Psoas muscle (tissue), 8 donors: ENCODE measurements at places on chromosomes 4 and X. TPM values are rescaled to one million over a fixed set of nuclear protein-coding genes. Genes with fewer than 3 reads are reported as not detected.

GRCh38 chr4:1014291-1015167 is 3.1 kb downstream of the FGFRL1 start:
- DNase-seq, result no peak

Gene EDA2R
- 5.9 TPM for total RNA-seq

Gene MOB1B
- 22.3 TPM for total RNA-seq

GRCh38 chrX:9293903-9294302 is 171.0 kb upstream of the TBL1X start:
- DNase-seq, result no peak

Gene CLDN2
- total RNA-seq, result not detected

DNA sequence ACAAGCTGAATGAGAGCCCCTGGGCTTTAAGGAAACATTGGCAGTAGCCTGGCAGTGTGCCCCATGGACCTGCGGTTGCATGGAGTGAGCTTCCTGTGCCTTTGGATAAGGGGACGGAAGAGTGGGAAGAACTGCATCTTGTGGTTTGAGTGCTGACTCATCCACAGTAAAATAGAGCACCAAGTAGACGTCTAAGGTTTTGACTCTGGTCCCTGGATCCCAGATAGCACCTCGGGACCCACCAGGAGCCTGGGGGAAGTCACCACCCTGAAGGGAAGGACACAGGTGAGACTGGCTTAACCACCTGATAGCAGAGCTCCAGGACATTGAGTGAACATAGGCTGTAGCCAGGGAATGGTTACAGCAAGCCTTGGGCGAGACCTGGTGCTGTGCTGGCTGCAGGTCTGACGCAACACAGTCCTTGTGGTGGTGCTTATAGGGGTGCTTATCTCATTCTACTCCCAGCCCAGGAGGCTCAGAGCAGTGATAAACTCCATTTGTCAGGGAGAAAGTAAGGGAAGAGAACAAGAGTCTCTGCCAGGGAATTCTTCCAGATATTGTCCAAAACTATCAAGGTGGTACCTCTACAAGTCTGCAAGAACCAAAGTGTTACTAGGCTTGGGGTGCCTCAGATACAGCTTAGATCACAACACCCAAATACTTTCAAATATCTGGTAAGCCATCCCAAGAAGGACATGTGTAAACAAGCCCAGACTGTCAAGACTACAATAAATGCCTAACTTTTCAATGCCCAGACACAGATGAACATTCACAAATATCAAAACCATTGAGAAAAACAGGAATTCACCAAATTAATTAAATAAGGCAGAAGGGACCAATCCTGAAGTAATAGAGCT is 123.6 kb upstream of the TET2 start:
- DNase-seq, result no peak

Gene IQCM
- not detected for total RNA-seq

Gene PRR27
- not detected for total RNA-seq

DNA sequence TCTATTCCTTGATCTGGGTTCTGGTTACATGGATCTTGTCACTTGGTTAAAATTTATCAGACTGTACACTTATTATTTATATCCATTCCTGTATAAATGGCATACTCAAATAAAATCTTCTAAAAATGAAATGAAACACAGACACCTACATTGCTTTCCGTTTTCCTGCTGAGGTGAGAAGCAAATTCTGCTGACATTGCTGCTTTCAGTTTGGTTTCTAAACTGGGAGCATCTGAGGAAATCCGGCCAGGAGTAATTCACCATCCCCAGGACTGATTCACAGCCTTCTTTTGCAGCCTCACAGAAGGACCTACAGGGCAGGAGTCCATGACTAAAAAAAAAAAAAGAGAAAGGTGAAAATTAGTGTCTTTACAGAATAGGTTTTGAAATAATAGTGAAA is 93.6 kb downstream of the CORIN start:
- DNase-seq, result no peak

GRCh38 chr4:59630235-59630634 is 1569.9 kb upstream of the ADGRL3 start:
- DNase-seq, result no peak

Gene SSX2
- total RNA-seq, result not detected

Gene TMEM154
- total RNA-seq, result 0.74 TPM

GRCh38 chr4:126530996-126531585 is 1101.7 kb upstream of the INTU start:
- DNase-seq, result no peak

- DNase-seq, result no peak
Measured at GRCh38 chr4:99205153-99205979, 13.7 kb downstream of the ADH6 start.

Gene CTAG2
- 0.39 TPM for total RNA-seq

Gene ETDB
- total RNA-seq, result not detected

GRCh38 chrX:19672222-19672812 is 157.0 kb upstream of the MAP3K15 start:
- no peak for DNase-seq

GRCh38 chr4:14415146-14415545 is 587.1 kb upstream of the CPEB2 start:
- no peak for DNase-seq

DNA sequence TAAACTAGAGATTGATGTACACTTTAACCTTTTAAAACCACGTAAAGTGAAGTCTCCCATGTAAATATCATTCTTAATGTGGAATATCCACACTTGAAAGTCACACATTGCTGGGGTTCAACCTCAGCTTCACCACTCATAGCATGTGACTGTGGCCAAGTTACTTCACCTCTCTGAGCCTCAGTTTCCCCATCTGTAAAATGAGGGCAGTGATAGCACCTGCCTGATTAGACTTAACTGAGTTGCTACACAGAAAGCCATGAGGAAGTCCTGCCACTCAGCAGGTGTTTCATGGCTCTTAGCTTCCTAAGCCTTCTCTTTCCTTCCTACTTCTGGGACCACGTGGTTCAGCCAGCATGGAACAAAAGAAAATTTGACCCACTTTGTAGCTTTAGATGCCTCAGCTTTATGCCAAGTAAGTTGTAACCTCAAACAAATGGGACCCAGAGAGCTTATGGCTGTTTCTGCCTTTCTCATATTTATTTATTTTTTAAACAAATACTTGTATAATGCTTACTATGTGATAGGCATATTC is 277.3 kb upstream of the KLF3 start:
- DNase-seq, result no peak

GRCh38 chr4:172411149-172411548 is 597.9 kb downstream of the GALNTL6 start:
- no peak for DNase-seq

DNA sequence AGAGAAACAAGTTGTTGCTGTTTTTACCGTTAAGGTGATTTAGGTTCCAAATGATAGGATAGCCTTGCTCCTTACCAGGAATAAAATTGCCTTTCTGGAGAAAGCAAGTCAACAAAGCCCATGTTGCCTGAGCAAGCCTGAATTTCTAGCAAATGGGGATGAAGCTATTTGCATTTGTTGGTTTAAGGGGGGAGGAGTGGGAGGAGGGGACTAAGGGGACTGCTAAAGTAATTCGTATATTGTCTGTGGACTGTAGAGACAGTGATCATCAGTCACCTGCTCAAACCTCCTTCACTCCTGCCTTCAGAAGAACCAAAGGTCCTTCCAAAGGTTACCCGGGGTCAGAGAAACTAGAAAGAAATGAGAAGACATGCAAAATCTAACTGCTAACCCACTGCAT is 65.8 kb downstream of the SCML2 start:
- no peak for DNase-seq

- no peak for DNase-seq
Measured at GRCh38 chr4:2634014-2634413, 97.6 kb downstream of the FAM193A start.

DNA sequence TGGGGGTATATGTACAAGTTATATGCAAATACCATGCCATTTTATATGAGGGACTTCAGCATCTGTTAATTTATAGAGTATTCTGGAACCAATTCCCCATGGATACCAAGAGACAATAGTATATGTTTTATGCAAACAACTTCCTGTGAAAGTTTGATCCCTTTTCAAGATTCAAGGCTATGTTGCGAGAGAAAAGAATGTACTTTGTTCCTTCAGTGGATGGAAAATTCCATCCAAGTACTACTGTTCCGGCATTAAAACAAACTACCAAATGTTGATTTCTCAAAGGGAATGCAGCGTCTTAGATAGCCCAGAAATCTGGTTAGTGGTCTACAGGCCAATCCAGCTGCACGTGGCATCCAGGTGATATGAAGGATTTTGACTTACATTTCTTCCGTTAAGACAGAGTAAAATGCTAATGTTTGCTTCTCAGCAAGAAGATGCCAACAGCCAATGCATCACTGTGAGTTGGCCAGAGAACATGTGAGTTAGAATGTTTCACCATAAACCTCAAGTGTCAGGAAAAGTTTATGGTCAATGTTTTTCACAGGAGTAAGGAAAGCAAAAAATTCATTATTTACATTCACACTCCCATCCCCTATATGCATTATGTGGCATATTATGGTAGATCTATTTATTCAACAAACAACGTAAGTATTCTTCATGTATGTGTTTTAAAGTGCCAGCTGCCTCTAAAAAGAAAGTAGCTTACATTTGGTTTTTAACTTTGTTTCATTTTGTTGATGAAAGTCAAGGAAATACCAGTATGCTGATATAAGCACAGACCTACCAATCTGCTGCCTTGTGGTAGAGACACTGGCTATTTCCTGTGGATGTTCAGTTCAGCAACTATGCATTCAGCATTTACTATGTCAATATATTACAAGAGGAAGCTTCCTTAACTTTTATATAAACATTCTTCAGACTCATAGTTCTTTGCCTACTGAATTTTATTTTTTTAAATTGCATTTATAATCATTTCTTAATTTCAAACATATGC is 44.4 kb downstream of the METTL14 start:
- DNase-seq, result no peak

GRCh38 chr4:187127456-187127855 is 403.8 kb upstream of the FAT1 start:
- no peak for DNase-seq

GRCh38 chr4:3396600-3396999 is 45.2 kb upstream of the HGFAC start:
- DNase-seq, result no peak

- DNase-seq, result no peak
Measured at GRCh38 chrX:10112510-10112909, 44.3 kb upstream of the CLCN4 start.

Gene CORIN
- total RNA-seq, result 0.24 TPM

GRCh38 chrX:47877327-47877726 is 40.6 kb downstream of the ZNF81 start:
- no peak for DNase-seq

- no peak for DNase-seq
Measured at GRCh38 chr4:20288047-20288650, 36.4 kb downstream of the SLIT2 start.

Gene RTL9
- total RNA-seq, result 0.07 TPM

DNA sequence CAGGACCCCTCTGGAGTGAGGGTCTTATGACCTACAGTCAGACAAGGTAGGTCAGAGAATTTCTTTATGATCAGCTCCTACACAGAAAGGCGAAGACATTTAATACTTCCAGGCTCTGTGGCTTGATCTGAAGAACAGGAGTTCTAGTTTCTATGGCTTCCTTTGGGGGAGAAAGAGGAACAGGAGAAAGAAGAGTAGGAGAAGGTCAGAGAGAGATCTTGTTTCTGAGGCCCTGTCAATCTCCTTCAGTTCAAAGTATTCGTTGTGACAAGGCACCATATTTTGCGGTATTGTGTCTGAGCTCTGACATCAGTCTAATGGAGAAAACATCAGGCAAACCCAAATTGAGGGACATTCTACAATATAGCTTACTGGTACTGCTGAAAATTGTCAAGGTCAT is 16.7 kb downstream of the TMSB4X start:
- DNase-seq, result no peak

GRCh38 chr4:38223306-38223705 is 263.1 kb downstream of the PTTG2 start:
- no peak for DNase-seq

Gene VEGFD
- total RNA-seq, result 4.1 TPM
